ENCODE measurements at places on chromosomes 12 and 14.

DNA sequence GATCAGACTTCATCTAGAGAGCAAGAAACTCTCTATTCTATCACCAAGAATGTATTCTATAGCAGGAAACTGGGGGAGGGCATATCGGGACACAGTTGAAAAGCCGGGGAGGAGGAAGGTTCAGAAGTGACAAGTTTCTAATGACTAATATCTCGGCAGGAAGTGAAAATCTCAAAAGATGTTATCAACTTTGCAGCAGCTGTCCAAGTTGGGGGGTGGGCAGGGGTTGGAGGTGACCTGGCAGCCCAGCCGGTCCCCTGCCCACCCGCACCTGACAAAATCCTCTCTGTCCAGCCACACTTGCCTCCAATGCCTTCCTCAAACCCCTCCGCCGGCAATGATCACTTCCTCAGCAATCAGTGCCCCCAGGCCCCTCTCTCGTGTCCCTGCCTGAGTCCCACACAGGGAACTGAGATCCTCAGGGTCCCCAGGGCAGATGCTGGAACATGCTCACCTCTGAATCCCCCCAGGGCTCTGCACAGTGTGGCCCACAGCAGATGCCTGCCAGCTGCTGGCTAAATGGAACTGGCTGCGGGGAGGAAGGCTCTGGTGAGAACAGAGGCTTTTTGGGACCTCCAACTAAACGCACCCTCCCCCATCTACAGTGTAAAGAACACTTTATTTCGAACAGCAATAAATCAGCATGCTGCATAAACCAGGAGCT, 43.9 kb downstream of the CCDC88C start:
- DNase-seq = peak; percentile 15

GRCh38 chr12:66092559-66093269, 37.8 kb downstream of the LLPH start:
- DNase-seq = no peak

DNA sequence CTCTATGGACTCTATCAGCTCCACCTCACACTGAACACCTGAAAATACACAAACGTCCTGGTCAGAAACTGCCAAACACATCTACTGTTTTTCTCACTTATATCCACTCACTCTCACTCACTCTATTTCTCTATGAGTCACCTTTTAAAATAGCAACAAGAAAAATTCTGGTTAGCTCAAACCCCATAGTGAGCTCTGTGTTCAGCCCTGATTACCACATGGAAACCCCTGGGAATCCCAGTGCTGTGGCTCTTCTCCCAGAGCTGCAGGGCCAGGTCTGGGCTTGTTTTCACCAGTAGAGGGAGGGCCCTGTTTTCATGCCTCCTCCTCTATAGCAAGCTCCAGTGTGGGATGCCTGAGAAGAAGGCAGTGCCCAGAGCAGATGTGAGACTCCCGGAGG, 1126.1 kb downstream of the TMEM121 start:
- no peak for DNase-seq

GRCh38 chr14:101509730-101510371, 51.4 kb upstream of the DIO3 start:
- no peak for DNase-seq

DNA sequence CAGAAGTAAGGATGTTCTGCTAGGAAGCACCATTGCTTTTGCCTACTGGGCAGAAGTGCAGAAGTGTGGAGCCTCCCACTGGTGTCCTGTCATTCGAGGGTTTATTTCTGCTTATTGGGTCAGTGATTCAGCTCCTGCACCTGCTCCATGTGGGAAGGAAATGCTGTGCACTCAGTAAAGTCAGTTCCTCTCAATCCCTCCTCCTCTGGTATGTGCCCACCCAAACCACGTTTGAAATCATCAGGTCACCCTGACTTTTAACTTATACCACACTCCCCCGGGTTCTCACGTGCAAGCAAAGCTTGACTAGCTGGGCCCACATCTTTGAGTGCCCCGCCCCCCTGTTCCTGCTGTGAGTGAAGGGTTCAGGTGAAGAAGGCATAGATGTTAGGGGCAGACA, 223.7 kb downstream of the CHST11 start:
- DNase-seq = no peak

GRCh38 chr14:36939265-36939664, 233.1 kb downstream of the SLC25A21 start:
- no peak for DNase-seq

DNA sequence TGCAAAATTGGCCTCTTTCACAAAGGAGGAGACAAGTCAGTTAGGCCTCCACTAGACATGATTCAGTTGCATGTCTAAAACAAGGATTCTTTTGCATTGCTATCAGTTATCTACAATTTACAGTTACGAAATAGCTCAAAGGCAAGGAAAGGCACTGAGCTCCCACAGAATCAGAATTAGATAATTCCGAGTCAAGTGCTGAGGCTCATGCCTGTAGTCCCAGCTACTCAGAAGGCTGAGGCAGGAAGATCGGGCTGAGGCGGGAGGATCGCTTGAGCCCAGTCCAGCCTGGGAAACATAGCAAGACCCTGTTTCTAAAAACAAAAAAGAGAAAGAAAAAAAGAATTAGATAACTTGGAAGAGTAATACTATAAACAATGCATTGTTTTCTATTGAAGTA, 12.3 kb upstream of the RTRAF start:
- DNase-seq = no peak

DNA sequence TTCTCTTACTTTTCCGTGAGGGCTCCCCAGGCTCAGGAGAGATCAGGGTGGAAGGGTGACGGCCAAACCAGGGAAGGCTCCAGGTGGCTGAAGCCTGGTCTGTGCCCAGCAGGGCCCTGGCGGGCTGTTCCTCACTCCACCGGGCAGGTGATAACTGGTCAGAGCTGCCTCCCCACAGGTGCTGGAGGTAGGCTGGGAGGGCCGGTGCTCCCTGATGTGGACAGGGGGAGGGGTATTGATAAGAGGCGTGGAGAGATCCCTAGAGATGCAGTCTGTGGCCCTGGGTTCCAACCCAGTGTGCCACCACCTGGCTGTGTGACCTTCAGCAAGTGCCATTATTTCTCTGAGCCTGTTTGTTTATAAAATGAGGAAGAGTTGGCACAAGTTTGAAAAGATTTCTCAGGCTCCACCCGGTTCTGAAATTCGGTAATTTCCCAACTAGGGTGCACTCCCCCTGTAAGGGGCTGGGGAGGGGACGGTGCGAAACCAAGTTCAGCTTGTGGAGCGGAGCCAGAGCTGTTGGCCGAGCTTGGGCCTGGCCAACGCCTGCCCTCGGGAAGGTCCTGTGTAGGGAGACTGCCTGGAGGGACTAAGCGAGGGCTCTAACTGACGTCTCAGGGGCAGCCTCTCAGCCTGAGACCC, 1.0 kb upstream of the NR4A1 start:
- no peak for DNase-seq

- DNase-seq = no peak
Observed at GRCh38 chr12:31224768-31225448, 101.0 kb downstream of the SINHCAF start.

DNA sequence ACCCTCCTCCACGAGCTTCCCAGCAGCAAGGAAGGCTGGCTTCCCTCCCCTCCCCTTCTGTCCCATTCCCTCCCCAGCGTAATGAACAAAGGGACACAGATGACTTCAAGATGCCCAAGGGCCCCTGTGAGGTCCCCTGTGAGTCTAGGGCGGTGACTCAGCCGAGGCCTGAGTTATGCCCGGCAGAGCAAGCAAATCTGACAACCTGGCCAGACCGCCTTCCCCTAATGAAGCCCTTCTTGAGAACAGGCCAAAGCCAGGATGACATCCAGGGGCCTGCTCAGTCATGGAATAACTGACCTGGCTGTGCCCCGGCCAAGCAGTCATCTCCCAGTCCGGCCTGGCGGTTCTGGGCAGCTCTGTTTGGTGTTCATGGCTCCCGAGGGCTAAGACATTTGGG, 89.2 kb downstream of the DICER1 start:
- no peak for DNase-seq

DNA sequence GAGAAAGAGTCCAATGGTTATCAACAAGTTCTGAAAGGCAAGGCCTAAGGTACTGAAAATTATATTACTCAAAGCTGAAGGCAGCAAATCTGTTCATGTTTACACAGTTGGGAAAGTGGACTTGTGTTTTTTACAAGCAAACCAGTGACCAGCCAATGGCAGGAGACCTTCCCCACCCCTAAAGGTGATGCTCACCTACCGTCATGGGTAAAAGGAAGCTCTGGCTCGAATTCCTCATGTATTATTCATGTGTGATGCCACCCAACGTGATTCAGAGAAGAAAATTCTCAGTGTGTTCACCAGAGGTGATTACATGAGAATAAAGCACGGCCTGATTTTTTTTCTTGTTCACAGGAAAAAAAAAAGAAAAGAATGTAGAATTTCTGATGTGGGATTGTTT, 1161.2 kb upstream of the SEL1L start:
- no peak for DNase-seq

DNA sequence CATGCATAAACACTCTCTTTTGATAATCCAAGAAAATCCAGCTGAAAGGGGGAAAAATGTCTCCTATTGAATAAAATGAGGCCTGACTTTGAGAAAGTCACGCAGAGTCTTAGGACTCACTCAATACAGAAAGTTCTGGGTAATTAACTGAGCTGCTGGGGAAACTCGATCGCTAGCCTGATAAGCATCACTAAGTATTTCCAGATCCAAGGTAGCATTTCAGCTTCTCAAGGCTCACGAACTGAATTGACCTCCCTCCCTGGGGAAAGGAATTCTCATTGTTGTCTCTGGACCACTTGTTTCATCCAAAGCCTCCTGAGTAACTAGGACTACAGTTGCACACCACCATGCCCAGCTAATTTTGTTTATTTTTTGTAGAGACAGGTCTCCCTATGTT, 13.8 kb upstream of the ANAPC5 start:
- DNase-seq = no peak

DNA sequence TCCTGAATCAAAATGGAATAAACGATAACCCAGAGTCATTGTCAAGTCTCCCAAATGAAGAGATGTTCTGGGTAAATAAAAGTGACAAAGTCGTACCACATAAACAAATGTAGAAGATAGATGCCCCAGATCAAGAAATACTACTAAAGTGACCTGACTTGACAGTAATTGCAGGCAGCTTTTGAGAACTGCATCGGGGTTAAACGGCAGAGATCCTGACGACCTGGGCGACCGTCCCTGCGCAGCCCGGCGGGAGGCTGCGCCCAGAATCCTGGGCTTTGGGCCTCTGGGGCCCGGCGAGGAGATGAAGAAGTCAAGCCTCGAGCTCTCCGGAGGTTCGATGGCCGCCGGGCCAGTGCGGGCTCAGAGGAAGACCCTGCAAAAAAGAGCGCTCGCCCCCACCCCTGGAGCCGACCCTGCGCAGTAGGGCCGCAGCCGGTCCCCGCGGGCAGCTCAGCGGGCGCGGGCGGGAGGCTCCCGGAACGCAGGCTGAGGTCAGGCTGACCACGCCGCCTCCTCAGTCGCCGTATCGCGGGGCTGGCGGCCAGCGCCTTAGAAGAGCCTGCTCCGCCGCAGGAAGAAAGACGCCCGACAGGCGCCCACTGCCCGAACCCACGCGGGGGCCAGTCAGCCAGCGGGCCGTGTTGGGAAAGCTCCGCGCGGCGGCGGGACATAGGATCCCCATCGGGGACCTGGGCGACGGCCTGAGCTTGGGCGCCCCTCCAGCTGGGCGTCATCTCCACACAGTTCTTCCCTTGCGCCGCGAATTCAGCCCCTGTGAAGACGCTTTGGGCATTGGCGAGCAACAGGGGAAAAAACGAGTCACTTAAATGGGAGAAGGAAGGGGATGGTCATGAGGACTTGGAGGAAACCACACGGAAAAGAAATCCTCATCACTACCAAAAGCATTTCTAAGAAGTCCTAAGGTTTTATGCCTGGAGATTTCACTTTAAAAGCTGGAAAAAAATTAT, 16.0 kb downstream of the NKX2-1 start:
- no peak for DNase-seq

DNA sequence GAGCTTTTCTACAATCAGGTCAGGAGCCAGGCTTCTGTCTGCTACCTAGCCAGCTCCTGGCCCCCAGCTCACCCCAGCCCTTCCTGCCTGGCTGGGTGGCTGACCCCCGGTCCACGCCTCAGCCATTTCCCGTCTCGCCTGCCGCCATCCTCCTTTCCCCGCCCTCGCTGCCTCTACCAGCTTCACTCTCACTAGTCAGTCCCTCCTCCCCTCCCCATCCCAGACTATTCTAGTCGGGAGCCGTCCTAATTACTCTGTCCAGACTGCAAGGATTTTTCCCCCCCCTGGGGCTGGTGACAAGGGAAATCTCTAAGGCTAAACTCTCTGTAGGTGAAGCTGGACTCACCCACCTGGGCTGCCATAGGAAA, 825 bp downstream of the DHH start:
- DNase-seq = no peak

- no peak for DNase-seq
Observed at GRCh38 chr14:104863131-104863862, 1.8 kb upstream of the CEP170B start.

GRCh38 chr14:92582706-92583452, 69.3 kb downstream of the RIN3 start:
- DNase-seq = no peak

DNA sequence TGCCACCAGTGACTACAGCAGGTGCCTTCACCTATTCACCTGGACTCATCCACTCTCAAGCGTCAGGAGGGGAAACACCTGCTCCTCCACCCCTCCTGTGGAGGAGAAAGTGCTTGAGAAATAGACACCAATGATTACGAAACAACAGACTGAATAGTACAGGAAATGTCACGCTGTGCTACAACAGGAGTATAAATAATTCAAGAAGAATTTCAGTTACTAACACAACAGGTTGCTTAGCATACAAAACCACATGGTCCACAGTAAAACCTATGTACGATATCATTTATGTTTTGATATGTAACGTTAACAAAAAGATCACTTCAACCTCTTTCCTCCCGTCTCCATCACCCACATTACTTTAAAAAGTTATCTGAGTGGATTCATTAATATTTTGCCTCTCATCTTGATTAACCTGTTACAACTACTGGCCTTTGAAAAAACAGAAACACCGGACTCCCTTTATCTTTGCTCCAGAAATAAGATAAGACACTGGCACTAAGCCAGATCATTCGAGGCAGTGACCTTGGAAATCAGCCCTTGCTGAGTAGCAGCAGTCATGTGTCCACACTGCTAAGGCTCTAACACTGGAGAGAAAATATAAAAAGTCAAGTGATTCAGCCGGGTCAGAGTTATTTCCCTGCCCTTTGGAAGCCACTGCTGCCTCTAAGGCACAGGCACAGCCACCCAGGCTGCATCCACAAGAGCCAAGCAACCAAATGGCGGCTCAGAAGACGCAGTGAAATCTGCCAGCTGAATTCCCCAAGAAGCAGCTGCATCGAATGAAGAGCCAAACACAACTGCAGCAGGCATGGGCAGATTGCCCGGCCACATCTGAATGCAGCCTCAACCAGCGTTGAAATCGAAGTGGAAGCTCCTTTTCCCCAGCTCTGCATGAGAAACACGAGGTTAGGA, 40.9 kb downstream of the NT5DC3 start:
- DNase-seq = no peak

DNA sequence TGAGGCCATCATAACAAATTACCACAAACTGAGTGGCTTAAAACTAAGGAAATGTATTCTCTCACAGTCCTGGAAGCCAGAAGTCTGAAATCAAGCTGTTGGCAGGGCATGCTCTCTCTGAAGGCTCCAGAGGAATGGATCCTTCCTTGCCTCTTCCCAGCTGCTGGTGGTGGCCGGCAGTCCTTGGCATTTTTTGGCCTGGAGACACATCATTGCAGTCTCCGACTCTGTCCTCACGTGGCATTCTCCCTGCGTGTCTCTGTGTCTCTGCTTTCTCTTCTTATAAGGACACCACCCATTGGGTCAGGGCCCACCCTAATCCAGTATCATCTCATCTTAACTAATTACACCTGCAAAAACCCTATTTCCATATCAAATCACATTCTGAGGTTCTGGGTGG, 206.1 kb downstream of the SLC41A2 start:
- DNase-seq = no peak
